ENCODE measurements at places on chromosomes 1 and 21.

GRCh38 chr1:35883635-35884101, 659 bp downstream of the AGO1 start:
- peak; percentile 38 for DNase-seq

GRCh38 chr1:210489491-210489890, 160.8 kb downstream of the HHAT start:
- DNase-seq = no peak

DNA sequence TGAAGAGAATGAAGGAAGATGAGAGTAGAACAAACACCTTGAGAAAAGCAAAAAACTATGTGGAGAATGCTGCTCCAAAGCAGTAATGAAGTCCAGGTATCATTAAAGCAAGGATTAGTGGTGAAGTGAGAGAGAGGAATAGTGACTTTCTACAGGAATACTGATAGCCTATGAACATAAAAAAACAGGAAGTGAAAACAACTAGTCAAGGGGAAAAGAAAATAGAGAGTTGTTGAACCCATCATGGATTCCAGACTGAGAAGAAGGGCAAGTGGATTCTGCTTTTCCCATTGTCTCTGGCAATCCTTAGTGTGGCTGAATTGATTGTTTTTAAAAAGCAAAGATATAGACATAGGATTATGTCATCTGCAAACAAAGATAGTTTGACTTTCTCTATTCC, 119.9 kb upstream of the LHX8 start:
- DNase-seq = no peak

GRCh38 chr21:44057960-44058651, 46.0 kb downstream of the TRAPPC10 start:
- DNase-seq = peak; percentile 56

- no peak for DNase-seq
These were observed 88.8 kb upstream of the BACE2 start for GRCh38 chr21:41079159-41079558.

GRCh38 chr1:205610901-205611466, 20.8 kb downstream of the ELK4 start:
- no peak for DNase-seq

- no peak for DNase-seq
These were observed 2.3 kb downstream of the PIK3R3 start for GRCh38 chr1:46130121-46130520.

- DNase-seq = no peak
These were observed 20.7 kb upstream of the PEF1 start for GRCh38 chr1:31665234-31665878.

DNA sequence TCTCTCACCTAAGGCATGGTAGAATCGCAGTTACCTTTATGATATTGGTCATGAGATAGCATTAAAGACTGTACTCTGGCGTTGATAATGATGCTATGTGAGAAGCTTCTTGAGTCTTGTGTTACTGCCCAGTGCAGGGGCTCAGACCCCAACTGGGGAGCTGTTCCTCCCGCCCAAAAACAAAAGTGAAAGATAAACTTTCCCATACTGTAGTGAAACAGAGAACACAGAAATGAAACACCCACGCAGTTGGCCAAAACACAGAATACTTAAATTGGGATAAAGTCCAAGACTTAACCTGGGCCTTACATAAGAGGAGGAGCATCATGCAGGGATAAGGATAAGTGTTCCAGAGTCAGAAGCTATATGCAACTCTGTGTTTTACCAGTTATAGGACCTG, 130.6 kb downstream of the HHIPL2 start:
- no peak for DNase-seq

DNA sequence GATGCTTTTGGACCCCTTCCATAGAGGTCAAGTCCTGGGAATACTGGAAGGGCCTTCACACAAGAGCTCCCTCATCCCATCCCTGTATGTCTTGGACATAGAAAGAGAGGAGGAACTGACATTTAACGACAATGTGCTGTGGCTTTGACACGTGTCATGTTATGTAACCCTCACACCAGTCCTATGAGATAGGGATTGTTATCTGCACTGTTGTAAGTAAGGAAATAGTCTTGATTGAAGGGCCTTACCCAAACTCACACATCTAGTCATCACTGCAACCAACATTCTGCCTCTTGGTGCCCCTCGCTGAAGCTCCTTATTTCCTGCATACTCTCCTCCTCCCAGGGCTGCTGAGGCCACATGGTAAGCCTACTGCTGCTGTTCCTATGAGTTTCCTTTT, 63.7 kb upstream of the ANGPTL1 start:
- DNase-seq = no peak

- DNase-seq = no peak
These were observed 81.4 kb upstream of the BACE2 start for GRCh38 chr21:41086569-41086968.

DNA sequence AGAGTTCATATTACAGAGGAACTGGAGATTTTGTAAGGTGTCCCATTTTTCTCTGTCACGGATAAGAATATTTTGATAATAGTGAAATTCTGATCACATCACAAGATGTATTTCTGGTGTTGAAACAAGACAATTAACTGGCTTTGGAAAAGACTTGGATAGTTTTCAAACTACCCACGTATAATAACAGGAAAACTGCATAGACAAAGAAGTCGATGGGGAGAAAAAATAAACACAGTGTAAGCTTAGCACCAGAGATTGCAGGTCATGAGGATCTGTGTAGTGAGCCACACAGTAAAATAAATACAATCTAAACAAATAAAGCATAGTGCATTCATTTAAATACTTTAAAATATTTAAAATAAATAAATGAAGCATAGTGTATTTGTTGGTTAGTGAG, 452.3 kb upstream of the ADAMTS5 start:
- DNase-seq = no peak

- no peak for DNase-seq
These were observed 86.5 kb downstream of the ELAVL4 start for GRCh38 chr1:50195205-50195604.

DNA sequence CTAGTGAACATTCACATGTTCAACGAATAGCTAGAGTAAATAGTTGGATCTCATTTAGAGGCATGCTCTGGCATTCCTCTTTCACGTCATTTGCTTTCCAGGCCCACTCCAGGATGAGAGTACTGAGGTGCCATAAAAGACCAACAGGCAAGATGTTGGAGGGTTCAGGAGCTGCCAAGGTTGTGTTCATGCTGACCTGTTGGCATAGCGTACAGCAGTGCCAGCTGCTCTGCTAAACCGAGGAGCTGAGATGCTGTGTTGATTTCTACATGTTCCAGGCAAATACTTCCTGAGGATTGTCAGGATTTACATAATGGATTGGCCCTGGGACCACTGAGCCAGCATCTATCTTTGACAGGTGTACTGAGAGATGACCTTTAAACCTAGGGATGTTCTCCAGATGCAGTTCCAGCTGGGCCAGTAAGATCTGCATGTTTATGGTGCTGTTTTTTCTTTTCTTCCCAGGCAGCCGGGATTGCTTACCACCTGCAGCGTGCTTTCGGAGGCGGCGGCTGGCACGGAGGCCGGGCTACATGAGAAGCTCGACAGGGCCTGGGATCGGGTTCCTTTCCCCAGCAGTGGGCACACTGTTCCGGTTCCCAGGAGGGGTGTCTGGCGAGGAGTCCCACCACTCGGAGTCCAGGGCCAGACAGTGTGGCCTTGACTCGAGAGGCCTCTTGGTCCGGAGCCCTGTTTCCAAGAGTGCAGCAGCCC, 66.9 kb downstream of the DISC1 start:
- no peak for DNase-seq

DNA sequence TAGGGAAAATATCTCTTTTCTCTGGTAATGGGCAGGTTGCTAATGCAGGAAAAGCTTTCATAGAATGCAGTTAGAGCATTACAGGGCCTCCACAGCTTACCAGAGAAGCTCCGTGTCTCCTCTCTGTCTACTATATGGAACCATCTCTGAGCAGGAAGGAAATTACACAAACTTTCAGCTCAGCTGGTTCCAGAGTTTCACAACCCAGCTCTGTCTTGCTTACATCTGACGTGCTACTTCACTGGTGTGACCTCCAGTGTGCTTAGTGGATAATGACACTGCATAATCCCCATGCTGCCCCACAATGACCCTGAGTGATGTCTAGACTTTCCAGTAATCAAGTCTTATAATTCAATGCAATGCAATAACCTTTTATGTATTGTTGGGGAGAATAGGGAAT, 4.3 kb upstream of the FGGY start:
- no peak for DNase-seq

DNA sequence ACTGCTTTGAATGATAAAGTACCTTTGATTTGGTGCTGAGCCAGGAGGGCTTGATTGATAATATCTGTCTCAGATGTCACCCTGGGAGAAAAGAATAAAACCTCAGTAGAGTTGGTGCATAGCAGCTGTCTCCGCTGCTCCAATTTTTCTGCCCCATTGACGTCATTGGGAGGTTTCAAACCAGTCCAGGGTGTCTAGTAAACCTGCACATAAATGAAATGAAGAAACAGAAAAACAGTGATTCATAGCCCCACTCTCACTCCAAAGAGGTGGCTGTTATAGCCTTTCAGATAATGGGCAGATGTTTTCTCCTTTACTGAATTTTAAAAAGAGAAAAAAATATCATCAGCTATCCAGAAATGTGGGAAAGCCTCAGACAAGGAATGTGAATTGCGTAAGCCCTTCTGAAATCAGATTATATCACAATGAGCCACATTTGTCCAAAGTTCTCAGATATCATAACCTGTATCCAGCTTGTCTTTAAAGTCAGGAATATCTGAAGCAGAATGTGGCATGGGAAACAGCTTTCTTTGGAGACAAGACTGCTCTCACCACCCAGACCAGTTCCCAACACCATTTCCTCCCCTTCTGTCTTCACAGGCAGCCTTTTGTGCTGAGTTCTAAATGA, 351.3 kb upstream of the SGIP1 start:
- DNase-seq = peak; percentile 25

- DNase-seq = peak; percentile 78
These were observed 1.2 kb downstream of the GPR153 start for GRCh38 chr1:6259491-6260362.

DNA sequence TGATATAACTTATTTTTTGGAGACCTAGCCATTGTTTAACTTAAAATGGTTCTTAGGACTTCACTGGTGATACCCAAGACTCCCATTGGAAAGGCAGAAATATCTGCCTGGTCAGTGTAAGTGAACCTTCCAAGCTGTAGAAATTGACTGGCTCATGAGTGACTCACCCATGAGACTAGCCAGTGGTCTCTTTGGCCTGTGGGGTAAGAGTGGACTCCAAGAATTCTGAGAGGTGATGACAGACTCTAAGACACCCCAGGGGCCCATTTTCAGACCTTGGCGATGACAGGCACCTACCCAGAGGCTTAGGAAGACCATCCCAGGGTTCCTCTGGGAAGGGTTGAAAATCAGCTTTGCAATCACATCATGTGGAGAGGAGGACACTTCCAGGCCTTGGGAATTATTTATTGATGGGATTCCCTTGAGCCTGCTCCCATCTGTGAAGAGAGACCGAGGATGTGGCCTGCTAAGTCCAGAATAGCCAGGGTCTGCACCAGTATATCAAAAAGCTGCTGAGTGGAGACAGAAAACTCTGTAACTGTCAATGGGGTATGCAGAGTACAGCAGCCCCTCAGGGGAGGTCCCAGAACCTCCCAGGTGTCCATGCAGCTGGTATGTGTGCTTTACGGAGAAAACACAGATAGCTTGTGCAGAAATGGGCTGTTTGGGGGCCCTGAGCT, 78.9 kb downstream of the KAZN start:
- no peak for DNase-seq

DNA sequence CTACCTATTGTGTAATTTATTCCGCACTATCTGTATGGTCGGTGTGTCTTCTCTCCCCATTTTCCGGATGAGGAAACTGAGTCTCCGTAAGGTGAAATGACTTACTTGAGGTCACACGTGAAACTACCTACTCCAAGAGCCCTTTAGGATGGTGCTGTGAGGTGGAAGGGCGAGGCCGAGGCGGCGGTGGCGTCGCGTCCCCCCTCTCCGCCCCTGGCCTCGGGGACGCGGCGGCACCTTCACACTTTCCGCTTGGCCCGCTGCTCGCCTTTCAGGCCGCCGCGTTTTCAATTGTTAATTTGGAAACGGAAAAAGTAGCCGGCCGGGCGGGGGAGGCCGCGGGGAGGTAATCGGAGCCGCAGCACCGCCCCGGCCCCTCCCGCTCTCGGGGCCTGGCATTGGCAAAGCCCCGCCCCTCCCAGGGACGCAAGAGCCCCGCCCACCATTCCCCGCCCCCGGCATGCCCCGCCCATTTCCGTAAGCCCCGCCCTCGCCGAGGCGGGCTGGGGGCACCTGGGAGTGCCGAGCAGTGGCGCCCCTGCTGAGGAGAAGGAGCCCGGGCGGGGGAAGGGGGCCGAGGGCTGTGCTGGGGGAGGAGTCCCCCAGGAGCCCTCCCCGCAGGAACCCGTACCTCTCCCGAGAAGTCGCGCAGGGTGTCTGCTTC, 18.6 kb downstream of the KCNQ4 start:
- peak; percentile 85 for DNase-seq

DNA sequence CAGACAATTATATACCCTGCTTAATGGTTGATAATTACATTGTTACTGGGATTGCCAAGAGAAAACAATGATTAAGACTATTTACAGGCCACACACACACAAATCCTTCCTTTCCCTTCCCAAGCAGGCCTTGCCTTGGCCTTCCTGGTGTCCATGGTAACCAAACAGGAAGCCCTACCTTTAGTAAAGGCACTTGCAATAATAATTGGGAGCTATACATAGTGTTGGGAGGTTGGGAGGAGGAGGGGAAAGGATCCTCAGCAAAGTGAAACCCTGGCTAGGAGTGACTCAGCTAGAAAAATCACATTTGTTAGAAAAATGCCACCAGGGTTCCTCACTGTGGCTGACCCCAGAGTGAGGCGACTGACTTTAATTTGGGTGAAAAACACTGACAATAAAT, 122.3 kb upstream of the ADAR start:
- no peak for DNase-seq

GRCh38 chr1:63466759-63467158, 56.3 kb downstream of the ITGB3BP start:
- no peak for DNase-seq

GRCh38 chr1:58893257-58893869, 109.5 kb upstream of the JUN start:
- no peak for DNase-seq

GRCh38 chr1:85681087-85681486, 27.1 kb downstream of the ZNHIT6 start:
- DNase-seq = no peak

Measured in activated T-cell treated with anti-CD3 and anti-CD28 coated beads for 48 hours (primary cell).